ENCODE measurements at places on chromosomes 3 and 15. TPM values are rescaled to one million over a fixed set of nuclear protein-coding genes. Genes with fewer than 3 reads are reported as not detected.

The CILP gene
- total RNA-seq: 0.41 TPM

The RPL14 gene
- 163 TPM for total RNA-seq

The DUOX1 gene
- not detected for total RNA-seq

The MAGEL2 gene
- 2.4 TPM for total RNA-seq

The FOXL2NB gene
- total RNA-seq: 0.41 TPM

The GCNT3 gene
- 0.41 TPM for total RNA-seq

The CCDC33 gene
- total RNA-seq: 0.41 TPM

The KLHL6 gene
- 0.41 TPM for total RNA-seq

DNA sequence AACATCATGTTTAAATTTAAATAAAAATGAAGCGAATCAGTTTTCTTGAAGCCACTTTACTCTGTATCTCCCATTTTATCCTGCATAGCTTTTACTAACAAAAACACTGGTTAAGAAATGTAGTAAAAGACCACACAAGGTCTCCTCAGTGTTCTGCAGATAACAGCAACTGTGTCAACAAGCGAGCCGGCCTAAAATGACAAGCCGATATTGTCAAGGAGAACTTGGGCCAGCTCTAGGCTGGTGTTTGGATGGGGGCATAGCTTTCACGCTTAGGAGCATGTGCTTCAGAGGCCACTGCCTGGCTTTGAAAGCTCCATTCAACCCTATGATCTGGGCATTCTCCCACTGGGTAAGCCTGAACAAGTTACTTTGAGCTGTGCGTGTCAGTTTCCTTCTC lies 38.1 kb downstream of the MFSD1 start:
- DNase-seq: no peak

- no peak for DNase-seq
Observed at GRCh38 chr15:26614734-26615133, 158.1 kb downstream of the GABRB3 start.

- no peak for DNase-seq
Observed at GRCh38 chr15:94287794-94288246, 56.5 kb downstream of the MCTP2 start.

GRCh38 chr15:76930831-76931396 lies 635 bp upstream of the RCN2 start:
- no peak for DNase-seq

GRCh38 chr3:114872050-114872449 lies 275.0 kb downstream of the ZBTB20 start:
- DNase-seq: no peak

DNA sequence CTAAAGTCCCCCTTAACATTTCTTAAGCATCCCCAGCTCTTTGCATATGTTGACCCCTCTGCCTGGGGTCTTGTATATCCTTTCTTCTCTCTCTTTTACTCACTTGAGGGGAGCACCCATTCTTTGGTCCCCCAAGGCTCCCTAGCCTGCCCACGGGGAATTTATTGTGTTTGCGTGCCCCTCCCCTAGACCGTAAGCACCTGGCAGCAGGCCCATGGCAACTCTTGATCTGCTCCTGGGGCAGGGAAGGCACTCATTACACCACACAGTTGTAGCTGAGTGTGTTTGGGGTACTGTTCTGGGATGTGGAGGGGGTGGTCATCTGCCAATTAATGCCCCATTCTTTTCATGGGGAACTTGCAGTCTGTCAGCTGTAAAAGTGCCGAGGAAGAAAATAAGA lies 27.3 kb upstream of the SMAD6 start:
- no peak for DNase-seq

DNA sequence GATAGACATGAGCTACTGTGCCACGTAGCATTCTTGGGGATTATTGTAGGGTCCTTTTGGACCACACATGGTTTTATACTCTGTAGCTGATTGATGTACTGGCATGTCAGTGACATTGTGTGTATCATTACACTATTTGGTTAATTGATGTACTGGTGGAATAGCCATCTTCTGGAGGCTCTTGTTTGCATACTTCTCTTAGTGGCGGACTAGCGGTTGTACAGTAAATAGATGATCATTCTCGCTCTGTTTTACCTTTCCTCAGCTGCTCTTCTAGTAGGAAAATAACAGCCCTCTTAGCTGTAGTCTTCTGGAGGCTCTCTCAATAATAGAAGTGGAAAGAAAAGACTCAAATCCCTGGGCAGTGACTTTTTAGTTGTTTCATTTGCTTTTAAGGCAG lies 24.8 kb downstream of the IGF1R start:
- no peak for DNase-seq

GRCh38 chr3:172201870-172202236 lies 162.5 kb downstream of the FNDC3B start:
- DNase-seq: no peak

DNA sequence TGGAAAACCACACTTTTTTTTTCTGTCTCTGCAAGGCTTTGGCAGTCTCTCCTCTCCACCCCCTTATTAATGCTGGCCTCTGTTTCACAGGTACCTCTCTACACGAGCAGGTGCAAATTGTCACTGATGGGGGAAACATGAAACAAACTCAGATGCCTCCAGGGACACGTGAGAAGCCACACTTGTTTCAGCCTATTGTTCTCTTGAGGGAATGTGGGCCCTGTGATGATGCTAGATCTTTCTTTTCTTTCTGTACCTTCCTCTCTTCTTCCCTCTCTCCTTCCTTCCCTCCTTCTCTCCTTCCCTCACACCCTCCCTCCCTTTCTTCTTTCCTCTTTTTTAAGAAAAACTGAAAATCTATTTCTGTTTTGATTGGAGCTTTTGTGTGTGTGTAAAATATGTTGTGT lies 5.7 kb upstream of the BLM start:
- no peak for DNase-seq

DNA sequence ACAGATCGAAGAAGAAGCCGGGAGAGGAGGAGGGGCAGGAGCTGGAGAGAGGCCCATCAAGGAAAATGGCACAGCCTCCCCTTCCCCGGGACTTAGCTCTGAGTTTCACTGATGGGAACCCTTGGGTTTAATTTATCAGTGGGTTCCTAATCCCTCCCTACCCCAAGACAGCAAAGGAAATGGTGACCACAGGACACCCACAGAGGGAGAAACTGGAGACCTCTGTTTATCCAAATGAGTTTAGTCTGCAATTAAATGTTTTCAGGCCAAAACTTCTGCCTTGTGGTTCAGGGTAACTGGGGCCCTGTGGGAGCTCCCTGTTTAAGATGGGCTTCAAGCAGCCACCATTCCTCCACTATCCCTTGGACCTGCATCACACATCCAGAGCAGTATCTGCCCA lies 190.8 kb upstream of the TOPAZ1 start:
- DNase-seq: no peak

DNA sequence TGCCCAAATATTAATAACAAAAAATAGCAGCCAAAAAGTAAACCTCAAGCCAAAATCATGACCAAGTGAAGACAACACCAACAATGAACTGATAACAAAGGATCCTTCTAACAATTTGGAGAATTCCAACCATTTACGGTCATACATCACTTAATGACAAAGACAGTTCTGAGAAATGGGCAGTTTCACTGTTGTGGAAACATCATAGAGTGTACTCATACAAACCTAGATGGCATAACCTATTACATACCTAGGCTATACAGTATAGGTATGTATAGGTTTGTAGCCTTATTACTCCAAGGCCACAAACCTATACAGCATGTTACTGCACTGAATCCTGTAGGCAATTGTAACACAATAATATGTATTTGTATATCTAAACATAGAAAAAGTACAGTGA lies 12.4 kb downstream of the ANO10 start:
- no peak for DNase-seq

- no peak for DNase-seq
Observed at GRCh38 chr3:23071296-23071695, 131.8 kb upstream of the UBE2E2 start.

- DNase-seq: no peak
Observed at GRCh38 chr3:138440596-138440995, 6.2 kb downstream of the ESYT3 start.

DNA sequence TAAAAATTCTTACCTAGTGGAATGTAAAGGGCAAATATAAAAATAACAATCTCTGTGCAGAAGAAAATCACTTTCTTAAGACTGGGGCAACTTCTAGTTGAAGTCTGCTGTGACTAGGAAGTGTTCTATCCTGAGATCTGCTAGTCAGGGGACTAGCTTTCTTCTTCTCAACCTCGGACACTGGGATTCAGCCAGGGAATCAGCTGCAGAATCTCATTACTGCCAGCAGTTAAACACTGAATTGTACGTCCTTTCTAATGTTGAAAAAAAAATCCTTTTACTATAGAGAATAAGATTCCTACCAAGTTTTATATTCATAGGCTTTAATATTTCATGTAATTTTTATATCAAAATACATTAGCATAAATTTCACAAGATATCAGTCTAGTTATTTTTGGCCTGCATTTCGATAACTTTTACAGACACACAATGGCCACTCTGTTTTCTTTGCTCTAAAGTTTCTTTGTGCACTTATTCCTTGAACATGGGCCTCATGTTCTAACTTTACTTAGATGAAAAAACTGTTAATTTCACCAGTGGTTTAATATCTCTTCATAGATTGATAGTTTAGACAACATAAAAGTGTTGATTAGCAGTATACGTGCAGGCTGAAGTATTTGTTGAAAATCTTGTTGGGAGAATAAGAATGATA lies 2.6 kb upstream of the NEO1 start:
- no peak for DNase-seq

DNA sequence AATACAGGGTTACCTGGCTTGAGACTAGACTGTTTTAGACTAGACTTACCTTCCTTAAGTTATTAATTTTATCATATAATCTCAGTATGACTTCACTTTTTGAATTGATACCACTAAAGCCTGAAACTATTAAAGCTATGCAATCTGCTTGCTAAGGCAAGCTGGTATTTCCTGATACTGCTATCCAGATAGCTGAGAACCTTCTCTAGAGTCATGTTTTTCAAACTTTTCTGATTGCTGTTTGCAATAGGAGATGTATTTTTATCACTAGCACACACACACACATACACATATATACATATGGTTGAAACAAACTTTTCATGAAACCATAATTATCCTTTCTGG lies 9.3 kb upstream of the MAGI1 start:
- DNase-seq: no peak

GRCh38 chr3:72579581-72580245 lies 268.5 kb downstream of the SHQ1 start:
- no peak for DNase-seq

DNA sequence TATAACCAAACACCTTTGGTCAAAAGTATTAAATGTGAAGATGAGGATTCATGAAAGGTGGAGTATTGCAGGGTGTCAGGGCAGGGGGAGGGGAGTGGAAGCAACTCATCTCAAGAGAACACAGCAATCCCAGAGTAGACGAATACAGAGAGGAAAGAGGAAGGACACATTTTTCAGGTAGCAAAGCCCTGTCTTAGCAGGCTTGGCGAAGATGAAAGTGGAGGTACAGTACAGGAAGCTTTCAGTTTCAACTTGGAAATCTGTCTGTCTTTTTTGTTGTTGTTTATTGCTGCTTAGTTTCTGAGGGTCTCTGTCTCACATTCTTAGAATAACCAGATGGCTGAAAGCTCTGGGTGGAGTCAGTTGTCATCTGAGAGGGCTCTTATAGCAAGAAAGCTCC lies 80.8 kb upstream of the GPR149 start:
- DNase-seq: no peak

DNA sequence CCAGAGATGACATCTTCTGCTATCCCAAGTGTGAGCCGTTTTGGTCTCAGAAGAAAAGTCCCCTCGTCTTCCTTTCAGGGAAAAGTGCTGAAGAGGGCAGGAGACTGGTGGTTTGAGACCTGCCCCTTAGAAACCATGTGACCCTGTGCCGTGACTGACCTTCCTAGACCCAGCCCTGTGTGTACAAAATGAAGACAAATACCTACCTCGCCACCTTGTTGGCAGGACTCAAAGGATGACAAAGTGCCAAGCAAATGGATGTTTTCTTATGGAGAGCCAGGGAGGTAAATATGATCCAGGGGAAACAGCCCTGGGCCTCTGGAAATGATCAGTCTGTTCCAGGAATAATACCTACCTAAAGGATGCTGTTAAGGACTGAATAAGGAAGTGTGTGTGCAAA lies 41.3 kb downstream of the FAM174B start:
- DNase-seq: no peak

DNA sequence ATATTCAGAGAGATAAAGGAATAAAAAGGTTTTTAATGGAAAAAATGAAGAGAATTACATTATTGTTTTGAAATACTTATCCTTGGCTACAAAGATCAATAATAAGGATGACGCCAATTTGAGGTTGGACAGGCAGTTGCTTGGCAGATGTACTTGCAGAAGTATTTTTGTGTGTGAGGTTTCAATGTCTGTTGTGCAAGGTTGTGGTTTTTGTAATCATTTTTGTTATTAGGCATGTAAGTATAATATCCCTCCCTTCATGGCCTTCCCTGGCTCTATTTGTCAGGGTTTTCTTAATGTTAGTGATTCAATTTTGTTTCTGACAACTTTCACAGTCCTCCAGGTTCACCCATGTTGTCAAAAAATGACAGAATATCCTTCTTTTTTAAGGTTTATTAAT lies 105.9 kb downstream of the OTOL1 start:
- no peak for DNase-seq

- DNase-seq: no peak
Observed at GRCh38 chr15:80780416-80781221, 1.4 kb downstream of the CEMIP start.

GRCh38 chr3:100195375-100195774 lies 65.4 kb upstream of the TBC1D23 start:
- DNase-seq: no peak

DNA sequence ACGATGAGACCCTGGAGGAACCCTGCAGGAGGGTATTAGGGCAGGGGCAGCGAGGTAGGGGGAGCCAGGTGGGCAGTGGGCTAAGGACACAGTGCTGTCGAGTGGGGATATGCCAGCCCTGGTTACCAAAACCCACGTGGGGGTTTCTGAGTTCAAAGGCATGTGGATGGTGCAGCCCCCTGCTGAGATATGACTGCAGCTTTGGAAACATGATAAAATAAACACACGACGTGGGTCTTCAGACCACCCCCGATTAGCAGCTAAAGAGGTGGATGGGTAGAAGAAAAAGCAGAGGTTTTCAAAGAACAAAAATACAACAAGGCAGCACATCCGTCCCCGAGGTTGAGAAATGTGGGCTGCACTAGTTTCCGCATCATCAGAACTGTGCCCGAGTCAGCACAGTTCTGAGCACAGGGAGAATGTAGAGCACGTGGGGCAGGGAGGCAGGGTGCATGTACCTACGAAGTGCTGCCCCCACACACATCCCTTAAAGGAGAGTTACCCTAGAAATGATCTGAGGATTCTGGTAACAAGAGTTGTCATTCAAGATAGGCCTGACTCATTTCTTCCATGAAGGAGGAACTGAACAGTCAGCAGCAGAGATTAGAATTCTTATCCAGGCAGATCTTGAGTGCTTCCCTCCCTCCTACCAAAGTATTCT lies 121.3 kb downstream of the RPLP1 start:
- DNase-seq: no peak
